ENCODE measurements at places on chromosomes 7 and 10.

DNA sequence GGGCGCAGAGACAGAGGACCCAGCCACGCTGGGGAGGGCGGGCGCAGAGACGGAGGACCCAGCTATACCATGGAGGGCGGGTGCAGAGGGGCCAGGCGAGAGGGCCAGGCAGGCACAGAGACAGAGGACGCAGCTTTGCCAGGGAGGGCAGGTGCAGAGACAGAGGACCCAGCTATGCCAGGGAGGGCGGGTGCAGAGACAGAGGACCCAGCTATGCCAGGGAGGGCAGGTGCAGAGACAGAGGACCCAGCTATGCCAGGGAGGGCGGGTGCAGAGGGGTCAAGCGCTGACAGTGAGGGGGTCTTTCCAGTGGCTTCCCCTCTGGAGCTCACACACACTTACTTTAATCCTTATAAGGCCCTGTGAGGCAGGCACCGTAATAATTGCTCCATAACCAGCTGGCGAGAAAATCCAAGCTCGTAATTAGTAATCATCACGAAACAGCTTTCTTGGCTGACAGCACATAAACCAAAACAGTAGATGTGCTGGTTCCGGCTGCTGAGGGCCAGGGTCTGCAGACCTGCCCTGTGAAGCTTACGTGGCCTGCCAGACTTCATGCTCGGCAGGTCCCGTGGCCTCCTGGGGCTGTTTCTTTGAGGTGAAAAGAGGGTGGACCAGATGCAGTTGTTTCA lies 137.2 kb downstream of the VIPR2 start:
- DNase-seq, result no peak

- DNase-seq, result no peak
Observed at GRCh38 chr7:106095634-106096033, 16.5 kb downstream of the SYPL1 start.

DNA sequence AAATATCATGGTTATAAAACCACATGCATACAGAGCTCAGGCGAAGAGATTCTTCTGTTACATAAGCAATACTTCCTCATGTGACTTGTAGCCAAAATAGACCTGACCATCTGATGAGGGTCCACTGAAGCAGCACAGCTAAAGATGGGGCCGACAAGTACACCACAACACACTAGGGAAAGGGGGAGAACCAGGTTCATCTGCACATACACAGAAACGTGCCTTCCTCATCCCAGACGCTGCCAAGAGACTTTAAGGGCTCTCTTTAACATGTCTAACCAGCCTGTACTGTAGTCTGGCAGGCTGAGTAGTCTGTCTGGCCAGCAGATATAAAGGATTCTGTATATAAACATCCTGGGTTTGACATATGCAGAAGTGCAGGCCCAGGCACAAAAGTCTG lies 30.3 kb downstream of the ERCC6 start:
- no peak for DNase-seq

DNA sequence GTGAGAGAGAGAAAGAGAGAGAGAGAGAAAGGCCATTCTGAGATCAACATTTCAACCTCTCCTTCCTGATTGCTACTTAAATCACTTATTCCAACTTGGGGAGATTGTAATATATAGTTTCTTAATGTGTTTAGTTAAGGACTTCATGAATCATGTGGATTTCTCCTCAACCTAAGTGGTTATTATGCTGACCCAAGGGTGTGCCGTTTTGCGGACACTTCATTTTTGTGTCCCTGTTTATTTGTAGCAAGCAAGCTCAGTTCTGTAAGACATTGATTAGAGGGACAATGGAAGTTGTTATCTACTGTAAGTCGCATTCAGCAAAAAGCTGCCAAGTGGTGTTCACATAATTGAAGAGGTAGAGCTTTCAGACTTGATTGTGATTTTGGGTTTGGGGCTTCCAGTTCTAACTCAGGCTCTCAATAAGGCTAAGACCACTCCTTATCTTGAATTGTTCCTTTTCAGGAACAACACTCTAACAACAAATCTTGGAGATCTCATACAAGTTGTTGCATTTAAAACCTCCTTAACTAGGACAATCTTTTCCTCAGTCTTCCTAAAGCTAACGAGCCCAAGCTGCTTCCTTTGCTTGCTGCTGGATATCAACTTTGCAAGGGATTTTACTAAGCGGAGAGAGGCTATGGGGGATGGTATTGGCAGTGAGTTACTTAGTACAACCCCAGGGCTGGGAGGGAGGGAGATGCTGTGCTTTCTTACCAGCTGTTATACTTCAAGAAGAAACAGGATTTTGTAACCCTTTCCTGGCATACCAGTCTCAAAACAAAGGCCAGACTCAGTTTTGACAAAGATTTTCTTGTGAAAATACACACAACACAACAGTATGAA lies 19.8 kb upstream of the COL1A2 start:
- no peak for DNase-seq

DNA sequence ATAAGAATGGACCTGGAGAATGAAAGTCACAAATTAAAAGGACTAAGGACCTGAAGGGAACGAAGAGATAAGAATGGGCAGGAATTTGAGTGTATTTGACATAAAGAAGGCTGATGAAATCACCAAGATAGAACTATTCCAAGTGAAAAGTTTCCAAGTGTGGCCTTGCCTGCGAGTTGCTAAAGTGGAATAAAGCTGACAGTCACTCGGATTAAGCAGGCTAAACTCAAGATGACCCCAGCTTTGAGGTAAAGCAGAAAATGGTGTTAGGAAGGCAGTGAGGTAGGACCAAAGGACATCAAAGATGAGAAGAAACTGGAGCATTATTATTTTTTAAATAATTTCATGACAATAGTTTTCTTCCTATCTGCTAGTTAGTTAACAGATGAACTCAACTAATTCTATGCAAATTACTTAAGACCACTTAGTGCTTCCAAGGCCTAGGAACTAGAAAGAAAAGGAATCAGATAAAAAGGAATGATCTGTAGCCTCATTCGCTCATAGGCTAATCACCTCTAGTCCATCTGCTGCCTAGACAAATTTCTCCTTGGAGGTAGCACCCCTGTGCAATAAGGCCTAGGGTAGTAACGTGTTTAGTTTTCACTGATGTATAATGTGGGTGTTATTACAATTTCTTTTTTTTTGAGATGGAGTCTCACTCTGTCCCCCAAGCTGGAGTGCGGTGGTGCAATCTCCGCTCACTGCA lies 34.5 kb downstream of the EZH2 start:
- no peak for DNase-seq

DNA sequence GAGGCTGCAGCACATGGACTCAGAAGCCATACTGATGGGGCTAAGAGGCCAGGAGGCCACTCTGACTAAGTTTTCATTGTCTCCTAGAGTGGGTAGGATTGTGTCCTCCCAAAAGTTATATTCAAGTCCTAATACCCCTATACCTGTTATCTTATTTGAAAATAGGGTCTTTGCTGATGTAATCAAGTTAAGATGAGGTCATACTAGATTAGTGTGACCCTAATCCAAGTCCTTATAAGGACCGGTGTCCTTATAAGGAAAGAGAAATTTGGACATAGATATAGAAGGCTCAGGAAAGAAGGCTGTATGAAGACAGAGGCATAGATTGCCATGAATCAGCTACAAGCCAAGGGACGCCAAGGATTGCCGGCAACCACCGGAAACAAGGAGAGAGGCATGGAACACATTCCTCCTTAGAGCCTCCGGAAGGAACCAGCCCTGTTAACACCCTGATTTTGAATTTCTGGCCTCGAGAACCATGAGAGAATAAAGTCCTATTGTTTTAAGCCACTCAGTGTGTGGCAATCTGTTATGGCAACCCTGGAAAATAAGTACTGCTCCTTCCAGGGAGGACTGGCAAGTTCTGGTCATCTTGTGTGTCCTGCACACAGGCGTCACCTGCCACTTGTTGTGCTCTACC lies 157.0 kb downstream of the EMX2 start:
- DNase-seq, result no peak

DNA sequence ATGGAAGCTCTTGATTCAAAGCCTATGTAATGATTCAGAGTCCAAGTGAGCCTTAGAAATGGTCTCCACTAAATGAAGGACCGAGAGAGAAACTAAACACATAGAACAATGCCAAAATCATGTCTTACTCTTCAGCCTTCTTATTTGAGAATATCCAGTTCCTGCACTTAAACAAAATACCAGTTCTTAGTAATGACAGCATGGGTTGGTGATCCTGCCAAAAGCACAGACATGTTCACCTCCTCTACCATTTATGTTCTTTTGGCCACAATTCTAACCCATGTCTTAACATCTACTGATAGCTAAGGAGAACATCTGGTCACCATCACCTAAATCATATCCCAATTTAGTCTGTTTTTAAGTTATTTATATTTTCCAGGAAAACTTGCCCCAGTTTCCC lies 239.6 kb upstream of the PTN start:
- no peak for DNase-seq

DNA sequence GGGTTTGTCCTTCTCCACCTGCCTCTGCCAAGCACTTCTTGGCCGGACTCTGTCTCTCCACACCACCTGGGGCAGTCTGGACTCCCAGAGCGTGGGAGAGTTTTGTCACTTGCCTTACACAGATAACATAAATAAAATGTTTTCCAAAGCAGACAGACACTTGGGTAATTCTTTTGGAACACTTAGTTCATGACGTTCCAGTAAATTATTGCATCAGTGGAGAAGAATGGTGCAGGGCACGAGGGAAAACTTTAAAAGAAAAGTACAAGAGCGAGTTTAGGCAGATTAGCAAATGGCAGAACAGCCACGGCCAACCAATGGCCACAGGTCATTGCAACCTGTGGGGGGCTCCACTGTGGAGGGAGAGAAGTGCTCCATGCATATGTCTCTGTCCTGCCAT lies 170.6 kb upstream of the GRB10 start:
- DNase-seq, result no peak

GRCh38 chr7:55554038-55554437 lies 18.3 kb downstream of the VOPP1 start:
- no peak for DNase-seq

DNA sequence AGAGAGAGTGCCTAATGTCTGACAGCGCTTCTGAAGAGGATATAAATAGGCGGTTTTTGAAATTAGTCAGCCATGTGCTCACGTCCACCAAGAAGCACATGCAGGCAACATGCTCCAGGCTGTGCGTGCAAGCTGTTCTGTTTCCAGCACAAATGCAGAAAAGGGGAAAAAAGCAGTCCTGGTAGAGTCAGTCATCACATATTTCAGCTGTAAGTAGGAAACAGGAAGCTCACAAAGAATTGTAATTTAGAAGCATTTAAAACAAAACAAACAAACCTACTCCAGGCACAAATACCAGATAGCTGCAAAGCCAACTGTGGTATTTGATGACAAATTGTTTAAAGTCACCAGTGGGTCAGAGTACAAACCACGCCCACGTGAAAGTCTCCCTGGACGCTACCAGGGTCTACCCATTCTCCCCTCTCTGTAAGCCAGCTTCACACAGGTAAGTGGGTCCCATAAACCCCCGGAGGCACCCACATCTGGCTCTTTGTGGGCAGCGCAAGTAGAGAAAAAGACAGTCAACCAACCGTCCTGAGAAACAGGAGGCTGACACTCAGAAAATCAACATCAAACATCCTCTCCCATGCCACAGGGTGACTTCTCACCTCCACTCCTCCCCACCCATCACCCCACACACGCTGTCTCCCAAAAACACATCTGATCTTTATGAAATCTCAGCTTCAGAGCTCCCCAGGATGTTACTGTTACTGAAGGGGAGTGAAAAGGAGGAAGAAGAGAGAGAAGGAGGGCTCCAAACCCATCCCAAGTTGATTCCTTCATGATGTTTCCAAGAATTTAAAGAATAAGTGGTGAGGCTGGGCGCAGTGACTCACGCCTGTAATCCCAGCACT lies 186.4 kb downstream of the FAM107B start:
- peak; percentile 86 for DNase-seq

DNA sequence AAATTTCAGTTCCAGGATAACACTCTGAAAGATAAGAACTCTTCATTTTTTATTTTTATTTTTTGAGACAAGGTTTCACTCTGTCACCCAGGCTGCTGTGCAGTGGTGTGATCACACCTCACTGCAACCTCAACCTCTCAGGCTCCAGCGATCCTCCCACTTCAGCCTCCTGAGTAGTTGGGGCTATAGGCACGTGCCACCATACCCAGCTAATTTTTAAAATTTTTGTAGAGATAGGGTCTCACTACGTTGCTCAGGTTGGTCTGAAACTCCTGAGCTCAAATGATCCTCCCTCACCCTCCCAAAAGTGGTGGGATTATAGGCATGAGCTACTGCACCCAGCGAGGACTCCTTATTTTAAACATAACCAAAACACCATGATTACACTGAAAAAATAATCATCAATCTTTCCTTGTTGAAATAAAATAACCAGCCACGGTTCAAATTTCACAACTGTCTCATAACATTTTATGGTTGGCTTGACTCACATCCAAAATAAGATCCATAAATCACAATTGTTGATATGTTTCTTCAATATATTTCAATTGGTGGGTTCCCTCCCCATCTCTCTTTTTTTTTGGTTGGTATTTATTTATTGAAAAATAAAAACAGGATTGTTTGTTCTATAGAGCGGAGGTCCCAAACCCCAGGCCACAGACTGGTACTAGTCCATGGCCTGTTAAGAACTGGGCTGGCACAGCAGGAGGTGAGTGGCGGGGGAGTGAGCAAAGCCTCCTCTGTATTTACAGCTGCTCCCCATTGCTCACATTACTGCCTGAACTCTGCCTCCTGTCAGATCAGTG lies 60.1 kb upstream of the FAM171A1 start:
- DNase-seq, result no peak

DNA sequence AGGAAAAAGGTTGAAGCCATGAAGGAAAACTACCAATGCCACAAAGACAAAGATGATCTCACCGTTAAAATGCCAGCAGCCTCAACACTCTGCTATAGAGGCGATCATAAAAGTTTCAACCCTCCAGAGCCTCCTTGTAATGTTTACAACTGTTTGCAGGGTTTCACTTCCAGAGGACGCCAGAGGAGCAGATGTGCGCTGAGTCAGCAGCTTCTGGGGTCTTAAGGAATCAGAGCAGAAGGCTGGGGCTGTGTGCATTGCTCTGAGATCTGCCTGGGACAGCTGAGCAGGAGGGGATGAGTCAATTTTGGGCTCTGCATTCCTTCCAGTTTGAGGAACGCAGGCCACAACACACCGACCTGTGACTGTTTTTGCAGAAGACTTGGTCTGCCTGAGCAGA lies 98.3 kb downstream of the TMEM130 start:
- peak; percentile 6 for DNase-seq

- DNase-seq, result no peak
Observed at GRCh38 chr7:83101530-83101929, 61.2 kb downstream of the PCLO start.

GRCh38 chr10:113802997-113803396 lies 50.9 kb downstream of the DCLRE1A start:
- peak; percentile 13 for DNase-seq

DNA sequence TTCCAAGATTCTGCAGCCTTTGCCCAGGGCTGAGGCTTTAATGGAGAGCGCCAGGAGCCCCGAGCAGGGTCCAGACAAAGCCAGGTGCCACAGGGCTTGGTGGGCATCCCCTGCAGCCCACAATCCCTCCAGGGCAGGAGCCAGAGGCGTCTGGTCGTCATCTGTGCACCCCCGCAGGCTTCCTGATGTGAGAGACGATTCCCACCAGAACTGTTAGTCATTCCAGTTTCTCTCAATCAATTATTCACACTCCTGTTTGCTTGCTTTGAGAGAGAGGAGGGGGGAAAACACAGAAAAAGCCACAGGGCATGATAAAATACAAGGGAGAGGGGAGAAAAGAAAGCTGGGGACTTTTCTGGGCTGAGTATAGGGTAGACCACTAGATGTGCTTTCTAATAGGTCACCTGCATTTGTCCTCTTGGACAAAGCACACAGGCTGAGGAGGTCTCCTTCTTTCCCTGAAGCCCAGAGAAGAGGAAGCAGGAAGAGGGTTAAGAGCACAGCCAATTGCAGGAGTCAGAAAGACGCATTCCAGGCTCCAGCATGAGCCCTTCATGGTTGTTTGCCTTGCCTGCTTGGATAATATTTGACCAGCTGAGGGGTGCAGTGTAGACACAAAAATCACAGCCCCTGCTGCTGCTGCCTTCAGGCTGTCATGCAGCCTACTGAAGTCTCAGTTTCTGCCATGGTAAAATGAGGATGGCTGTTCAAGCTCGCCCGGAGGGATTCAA lies 194.4 kb downstream of the PLXNA4 start:
- no peak for DNase-seq
